AG09319 (cell line): ENCODE measurements at places on chromosomes 3 and 15.

DNA sequence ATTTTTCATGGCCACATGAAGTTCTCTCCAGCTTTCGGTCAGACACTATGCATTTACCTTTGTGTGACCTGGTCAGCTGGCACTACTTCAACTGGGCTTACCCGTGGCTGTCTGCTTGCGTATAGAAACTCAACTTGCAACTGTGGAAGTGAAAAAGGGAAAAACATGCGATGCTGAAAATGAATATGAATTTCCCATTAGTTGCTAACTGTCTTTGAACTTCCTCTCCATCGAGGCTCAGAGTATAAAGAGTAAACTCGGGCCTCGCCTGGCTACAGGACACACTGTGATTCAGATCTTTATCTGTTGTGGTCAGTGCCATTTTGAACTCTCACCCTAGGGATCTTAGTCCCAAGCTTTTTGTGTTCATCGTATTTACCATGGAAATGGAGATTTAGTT, 26.8 kb downstream of the NFKBIZ start:
- no peak for DNase-seq

GRCh38 chr3:107775974-107776373, 253.2 kb downstream of the BBX start:
- DNase-seq = no peak

DNA sequence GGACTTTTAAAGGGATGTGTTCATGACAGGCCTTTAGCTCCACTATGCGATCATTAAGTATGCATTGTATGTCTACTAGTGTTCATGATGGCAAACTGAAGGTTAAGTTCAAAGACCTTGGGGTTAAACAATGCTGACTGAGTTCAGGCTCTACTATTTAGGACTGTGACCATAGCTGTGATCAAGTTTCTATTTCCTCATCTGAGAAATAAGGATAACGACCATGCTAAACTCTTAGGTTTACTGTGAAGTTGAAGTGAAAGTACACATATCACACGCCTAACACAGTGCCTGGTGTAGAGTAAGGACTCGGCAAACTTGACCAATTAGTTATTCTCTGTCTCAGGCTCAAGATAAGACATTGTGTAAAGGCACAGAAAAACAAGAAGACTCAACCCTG, 243.2 kb downstream of the MBNL1 start:
- no peak for DNase-seq

DNA sequence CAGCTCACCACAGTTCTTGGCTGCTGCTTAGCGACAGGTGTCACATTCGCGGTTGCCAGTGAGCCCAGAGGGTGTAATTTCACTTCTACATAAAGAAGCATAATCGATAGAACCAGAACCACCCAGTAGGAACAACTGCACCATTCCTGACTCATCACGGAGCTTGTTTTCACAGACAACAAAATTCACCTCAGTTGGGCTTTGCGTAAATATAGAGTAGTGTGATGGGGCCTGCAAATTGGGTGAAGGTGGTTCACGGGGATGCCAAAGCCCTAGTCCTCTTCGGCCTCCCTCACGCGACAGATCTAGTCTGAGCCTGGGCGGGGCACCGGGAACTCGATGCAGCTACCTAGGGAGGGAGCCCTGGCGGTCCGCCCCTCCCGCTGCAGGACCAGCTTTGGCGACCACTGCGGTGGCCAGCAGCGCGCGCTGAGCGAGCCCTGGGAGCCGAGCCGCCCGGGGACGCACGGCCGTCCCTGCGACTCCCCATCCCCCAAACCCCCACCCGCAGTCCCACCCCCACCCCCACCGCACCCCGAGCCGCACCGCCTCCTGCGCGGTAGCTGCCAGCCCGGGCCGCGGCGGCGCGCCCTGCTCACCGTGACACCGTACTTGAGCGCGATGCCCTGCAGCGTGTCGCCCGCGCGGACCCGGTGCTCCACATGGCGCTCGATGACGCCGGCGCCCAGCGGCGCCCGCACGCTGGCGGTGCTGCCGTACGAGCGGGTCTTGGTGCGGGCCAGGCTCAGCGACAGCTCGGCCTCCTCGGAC, 519 bp downstream of the LYSMD2 start:
- DNase-seq = no peak

GRCh38 chr15:31247404-31247803, 79.2 kb upstream of the KLF13 start:
- DNase-seq = no peak

DNA sequence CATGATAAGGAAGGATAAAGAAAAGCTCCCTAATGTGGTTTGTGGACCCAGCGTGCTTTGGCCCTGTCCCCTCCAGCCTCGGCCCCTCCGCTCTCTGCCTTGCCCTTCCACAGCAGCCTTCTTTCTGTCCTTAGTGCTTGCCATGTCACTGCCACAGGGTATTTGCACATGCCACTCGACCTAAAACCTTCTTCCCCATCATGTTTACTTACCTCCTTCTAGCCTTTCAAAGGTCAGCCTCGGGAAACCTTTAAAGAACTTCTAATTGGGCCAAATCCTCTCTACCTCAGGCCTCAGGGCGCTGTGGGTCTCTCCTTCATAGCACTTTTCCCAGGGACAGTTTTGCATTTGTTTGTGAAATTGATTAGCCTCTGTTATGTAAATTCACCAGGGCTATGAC, 73.0 kb downstream of the SCN11A start:
- no peak for DNase-seq

- peak; percentile 53 for DNase-seq
These were observed 2.0 kb downstream of the ANKRD28 start for GRCh38 chr3:15795651-15796308.

- peak; percentile 36 for DNase-seq
These were observed 10.4 kb downstream of the THBS1 start for GRCh38 chr15:39591141-39591895.

DNA sequence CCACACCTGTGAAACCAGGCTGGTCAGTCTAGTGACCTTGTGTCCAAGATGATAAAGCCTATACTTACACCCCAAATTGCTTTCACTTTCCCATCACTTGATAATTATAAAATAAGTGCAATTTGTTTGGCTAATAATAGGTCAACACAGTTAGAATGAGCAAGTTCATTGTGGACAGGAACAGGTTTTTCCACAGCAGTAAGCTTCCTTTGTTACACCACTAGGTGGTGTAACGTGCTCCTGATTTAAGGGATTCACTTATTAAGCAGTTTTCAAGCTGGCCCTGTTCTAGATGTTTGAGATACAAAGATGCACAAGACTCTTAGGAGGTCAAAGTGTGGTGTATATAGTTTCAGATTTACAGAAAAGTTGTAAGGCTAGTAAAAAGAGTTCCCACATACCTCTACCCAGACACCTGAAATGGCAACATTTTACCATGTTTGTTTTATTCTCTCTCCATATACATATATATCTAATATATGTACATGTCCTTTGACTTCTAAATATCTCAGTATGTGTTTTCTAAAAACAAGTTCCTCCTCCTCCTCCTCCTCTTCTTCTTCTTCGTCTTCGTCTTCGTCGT, 6.8 kb upstream of the MFSD1 start:
- DNase-seq = no peak

DNA sequence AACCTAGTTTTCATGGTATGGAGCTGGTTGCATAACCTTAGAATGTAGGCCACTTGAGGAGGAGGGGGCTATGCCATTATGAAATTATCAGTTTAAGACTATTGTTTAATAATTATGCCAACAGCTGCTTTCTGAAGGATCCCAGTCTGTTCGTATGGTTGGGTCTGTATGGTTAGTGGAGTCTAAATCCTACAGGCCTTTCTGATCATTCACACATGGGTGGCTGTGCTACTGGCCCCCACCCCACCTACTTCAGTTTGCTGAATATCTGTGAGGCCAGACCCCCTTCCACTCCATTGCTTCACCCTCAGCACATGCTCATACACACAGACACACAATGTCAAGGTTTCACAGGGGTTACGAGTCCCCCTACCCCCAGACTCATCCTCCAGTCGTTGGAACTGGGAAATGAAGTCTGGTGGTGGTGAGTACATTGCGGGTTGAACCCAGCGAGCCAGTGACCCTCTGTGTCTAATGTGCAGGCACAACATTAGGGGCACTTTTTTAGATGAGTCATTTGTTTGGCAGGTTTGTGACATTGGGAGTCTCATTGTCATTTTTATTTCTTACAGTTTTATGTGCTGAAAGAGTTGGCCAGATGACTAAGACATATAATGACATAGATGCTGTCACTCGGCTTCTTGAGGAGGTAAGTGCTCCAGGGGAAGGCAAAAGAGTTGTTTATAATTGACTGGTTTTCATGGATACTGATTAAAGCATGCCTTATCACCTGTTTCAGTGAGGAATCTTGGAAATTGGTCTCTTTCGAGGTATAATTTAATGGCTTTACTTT, 85.3 kb downstream of the TRAK1 start:
- no peak for DNase-seq

GRCh38 chr3:32544894-32545293, 25.8 kb downstream of the DYNC1LI1 start:
- no peak for DNase-seq

- no peak for DNase-seq
These were observed 18.4 kb downstream of the C3orf38 start for GRCh38 chr3:88168171-88168570.

DNA sequence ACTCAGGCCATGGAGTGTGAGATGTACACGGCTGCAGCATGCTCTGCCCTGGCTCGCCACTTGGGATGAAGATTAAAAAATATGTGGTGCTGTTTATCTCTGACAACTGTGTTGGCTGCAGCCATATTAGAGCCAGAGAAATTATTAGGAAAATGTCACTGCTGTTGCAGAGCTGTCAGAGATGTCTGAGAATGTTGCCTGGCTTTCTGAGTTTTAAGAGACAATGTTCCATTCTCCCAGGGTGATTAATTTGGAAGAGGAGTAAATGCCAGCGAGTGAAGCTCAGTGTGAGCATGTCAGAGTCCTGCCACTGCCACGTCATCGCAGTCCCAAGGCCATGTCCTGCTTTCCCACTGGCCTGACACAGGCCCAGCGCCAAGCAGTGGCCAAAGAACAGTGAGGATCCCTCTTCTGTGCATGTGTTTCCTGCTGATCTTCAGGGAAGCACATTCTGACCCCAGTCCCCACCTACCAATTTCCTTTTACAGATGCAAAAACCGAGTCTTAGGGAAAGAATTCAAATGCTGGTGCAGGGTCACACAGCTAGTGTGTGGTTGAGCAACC, 370.9 kb downstream of the GABRG3 start:
- DNase-seq = no peak

DNA sequence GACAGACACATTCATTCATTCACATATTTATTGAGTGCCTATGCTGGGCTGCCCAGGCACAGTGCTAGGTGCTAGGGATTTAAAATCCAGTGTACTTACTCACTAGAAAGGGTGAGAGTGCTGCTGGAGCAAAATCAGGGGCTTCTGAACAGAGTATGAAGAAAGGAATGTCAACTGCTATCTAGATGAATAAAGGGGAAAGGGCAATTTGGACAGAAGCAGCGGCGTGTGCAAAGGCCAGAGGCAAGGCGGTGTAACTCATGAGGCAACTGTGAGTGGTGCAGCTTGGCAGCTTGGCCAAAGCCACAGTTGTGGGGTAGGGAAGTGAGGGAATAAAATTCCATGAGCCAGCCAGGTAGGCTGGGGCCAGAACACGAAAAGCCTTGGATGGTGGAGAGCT, 76.7 kb downstream of the RAD18 start:
- no peak for DNase-seq

- no peak for DNase-seq
These were observed 151.5 kb downstream of the ALCAM start for GRCh38 chr3:105518203-105518602.

GRCh38 chr3:50340147-50340447, 539 bp downstream of the RASSF1 start:
- DNase-seq = no peak

GRCh38 chr15:66193066-66193465, 60.5 kb downstream of the MEGF11 start:
- no peak for DNase-seq

- DNase-seq = no peak
These were observed 69.0 kb downstream of the RBM6 start for GRCh38 chr3:50008931-50009330.

GRCh38 chr3:123757281-123757940, 126.7 kb downstream of the MYLK start:
- no peak for DNase-seq

DNA sequence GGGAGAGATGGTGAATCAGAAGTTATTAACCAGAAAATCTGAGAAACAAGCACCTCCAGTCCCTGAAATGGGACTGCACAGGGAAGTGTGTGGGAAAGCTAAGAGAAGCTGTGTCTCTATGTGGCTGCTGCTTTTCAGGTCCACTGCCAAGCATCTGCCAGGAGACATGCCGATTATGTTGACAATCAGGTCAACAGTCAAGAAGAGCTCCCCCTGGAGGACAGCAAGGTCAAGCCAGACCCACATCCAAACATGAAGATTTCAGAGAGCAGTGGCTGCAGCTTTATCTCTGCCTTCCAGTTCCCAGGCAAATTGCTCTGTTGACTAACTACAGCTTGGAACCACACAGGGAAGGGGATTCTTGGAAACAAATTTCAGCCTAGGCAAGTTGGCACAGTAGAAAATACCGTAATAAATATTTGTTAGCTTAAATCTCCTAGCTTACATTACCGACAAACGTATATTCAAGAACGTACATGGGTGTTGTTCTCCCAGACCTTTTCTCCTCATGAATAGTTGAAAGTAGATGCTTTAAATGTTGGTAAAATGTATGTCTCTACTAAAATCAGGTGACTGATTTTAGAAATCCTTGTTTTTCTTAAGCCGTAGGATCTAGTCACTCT, 394.5 kb upstream of the RARB start:
- DNase-seq = no peak

DNA sequence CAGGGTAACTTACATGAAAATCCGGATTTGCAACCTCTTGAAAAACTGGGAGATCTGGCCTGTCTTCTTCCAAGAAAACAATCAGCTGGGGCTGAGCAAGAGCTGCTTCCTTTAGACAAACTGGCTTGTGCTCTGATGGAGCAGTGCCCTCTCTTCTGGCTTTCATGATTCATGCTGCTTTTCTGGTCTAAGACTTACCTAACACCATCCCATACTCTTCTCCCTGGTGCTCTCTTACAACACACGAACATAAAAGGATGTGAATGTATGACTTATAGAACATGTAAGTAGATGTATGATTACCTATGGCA, 9.9 kb downstream of the TJP1 start:
- no peak for DNase-seq

DNA sequence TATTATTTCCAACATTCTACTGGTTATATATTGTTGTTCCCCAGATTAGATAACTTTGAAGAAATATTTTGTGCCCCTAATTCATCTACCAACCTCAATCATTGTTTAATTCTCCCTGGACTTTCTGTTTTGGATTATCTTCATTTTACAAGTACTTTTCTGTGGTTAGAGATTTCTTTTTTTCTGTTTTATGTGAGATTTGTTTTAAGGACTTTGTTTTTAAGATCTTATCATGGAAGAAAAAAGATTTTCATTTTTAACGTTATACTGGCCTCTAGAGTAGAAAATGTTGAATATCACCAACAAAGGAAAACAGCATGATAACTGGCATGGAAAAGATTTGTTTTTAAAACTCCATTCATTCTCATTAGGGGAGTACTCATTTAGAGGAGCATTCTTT, 210.9 kb upstream of the KCNMB2 start:
- peak; percentile 38 for DNase-seq
